D721Med (cell line): ENCODE measurements at places on chromosomes 4 and X.

DNA sequence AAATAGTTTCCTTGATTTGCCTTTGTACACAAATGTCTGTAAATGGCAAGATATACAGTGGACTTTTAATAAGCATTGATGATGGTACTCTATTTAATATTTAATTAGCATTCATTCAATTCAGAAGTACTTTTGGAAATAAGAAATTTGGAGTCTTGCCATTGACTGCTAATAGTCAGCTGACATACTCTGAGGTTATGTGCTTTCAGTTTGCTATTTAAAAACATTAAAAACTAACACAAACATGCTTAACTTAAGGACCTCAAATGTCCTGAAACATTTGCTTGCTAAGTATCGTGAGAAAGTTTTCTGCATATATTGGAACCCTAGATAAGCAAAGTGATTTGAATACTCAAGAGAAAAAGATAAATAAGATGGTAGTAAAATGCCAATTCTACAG lies 64.6 kb downstream of the REELD1 start:
- DNase-seq: no peak

GRCh38 chr4:66728280-66728679 lies 817.0 kb downstream of the CENPC start:
- DNase-seq: no peak

DNA sequence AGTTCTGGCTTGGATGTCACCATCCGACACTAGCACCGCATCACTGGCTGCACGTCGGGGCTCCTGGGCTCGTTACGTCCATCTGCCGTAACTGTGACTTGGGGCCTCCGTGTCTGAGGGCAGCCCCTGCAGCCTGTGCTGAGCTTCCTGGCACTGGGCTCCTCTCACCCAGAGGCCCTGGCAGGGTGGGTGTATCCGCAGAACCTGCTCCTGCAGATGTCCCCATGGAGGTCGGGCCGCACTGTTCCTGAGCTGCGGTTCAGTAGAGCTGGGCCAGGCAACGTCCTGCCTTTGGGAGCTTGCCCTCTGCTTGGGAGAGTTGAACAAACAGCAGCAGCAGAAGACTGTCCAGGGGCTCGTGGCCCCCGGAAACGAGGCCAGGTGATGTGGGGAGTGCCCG lies 71.4 kb downstream of the RGS12 start:
- no peak for DNase-seq

DNA sequence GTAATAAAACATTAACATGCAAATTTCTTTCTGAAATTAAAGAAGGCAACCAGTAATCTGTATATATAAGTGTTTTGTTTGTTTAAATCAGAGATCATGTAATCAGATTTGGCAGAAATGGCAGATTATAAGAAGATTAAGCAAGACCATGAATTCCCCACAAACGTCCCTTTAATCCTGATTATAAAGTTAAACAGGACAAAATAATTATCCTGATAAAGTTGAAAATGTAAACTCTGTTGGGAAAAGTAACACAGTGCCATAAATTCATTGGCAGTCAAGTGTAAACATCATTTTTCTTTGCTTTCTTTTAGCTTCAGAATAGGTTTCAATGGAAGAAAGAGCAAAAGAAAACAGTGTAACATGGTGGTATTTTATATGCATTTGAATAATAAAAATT lies 256.3 kb downstream of the KCNIP4 start:
- DNase-seq: no peak

DNA sequence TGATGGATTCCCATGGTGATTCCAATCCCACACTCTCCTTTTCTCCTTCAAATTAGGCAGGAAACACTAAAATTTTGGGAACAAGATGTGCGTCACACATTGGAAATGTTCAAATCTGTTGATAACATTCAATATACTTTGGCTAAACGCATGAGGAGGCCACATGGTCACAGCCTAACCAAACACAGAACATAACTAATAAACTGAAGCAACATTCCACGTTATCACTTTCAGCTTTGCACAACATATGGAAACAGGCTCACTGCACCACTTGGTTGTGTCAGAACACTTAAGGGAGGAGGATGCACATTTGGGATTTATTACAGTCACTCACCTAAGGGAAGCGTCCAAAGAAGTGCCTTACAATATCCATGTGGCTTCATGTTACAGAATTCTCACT lies 4.7 kb downstream of the SH3RF1 start:
- DNase-seq: no peak

DNA sequence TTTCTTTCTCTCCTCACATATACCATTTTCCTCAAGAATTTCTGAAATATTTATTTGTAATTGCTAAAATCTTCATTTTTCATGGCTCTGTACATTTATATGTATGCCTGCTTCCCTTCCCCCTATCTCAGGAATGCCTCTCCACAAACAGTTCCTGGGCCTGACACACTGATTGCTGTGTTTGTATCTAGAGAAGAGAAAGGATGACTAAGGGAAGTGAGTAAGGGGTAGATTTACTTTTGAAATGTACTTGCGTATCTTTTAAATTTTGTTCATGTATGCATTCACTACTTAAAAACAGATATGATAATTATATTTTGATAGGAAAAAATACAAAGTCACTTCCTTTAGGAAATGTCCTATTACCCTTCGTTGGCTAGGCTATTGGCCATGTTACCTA lies 790.8 kb downstream of the PCDH18 start:
- DNase-seq: no peak

- no peak for DNase-seq
These were observed 25.8 kb downstream of the SLC7A11 start for GRCh38 chr4:138216272-138216867.

DNA sequence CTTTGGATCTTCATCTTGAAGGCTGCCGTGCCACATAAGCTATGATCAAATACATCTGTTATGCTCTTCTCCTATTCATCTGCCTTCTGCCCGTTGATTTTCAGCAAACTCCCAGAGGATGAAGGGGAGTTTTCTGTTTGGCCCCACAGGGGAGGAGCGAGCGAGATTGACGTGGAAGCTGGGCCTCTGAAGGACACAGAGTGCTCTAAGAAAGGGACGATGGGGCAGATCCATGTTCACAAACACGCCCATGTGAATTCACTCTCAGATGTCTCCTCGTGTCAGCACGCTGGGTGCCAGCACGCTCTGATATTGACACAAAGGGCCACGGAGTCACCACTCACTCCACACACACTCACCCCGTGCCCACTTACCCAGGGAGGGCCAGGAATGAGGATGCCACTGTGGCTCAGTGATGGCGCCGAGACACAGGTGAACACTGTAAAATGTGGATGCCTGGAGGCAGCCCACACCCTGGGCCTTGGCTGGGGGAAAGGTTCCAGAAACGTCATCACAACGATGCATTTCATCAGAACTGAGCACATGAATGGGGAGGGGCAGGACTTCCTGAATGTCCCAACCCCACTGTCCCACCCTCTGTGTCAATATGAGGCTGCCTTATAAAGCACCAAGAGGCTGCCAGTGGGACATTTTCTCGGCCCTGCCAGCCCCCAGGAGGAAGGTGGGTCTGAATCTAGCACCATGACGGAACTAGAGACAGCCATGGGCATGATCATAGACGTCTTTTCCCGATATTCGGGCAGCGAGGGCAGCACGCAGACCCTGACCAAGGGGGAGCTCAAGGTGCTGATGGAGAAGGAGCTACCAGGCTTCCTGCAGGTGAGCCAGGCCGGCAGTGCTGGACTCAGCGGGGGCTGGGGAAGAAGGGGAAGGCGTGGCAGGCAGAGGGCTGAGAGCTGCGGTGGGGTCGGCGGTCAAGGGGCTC lies at the start of gene S100P:
S100P (plus strand) TSS at position 648 of the 946 bp plus-strand sequence; CDS start at position 703, 55 bp downstream.
- no peak for DNase-seq

GRCh38 chrX:38183596-38183995 lies 37.1 kb downstream of the SRPX start:
- no peak for DNase-seq

GRCh38 chr4:25951390-25951952 lies 37.5 kb downstream of the SMIM20 start:
- DNase-seq: no peak

- no peak for DNase-seq
These were observed 494.5 kb downstream of the CFAP47 start for GRCh38 chrX:36414056-36414455.

DNA sequence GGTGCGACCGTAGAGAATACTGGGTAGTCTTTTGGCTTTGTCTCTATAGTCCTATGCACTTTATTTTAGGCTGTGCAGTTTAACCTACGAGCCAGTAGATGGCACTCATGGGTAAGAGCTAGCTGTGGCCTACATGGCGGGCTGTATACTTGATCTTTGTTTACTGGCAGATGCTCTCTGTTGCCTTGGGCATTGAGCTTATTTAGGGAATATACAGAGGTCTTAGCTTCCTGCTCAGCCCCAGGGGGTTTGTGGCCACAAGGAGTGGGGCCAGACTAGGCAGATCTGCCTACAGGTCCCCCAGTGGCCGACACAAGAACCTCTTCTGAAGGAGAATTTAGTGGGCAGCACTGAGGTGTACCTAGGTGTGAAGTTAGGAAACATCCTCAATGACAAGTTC lies 227.6 kb upstream of the HDX start:
- no peak for DNase-seq

DNA sequence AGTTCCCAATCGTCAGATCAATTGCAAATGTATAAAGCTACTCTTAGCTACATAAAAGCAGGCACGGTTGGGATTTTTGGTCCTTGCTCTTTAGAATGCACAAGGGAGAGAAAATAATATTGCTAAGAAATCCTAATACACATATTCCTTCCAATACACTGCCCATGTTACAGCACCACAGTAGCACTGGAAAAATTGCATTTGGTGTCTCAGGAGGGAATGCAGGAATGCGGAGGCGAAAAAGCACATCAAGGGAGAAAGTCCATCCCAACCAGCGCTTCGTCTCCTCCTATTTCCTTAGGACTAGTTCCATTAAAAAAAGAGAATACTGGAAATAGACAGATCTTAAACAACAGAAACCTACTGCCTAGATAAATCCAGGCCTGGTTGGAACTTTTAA lies 23.9 kb downstream of the ADGRA3 start:
- no peak for DNase-seq

DNA sequence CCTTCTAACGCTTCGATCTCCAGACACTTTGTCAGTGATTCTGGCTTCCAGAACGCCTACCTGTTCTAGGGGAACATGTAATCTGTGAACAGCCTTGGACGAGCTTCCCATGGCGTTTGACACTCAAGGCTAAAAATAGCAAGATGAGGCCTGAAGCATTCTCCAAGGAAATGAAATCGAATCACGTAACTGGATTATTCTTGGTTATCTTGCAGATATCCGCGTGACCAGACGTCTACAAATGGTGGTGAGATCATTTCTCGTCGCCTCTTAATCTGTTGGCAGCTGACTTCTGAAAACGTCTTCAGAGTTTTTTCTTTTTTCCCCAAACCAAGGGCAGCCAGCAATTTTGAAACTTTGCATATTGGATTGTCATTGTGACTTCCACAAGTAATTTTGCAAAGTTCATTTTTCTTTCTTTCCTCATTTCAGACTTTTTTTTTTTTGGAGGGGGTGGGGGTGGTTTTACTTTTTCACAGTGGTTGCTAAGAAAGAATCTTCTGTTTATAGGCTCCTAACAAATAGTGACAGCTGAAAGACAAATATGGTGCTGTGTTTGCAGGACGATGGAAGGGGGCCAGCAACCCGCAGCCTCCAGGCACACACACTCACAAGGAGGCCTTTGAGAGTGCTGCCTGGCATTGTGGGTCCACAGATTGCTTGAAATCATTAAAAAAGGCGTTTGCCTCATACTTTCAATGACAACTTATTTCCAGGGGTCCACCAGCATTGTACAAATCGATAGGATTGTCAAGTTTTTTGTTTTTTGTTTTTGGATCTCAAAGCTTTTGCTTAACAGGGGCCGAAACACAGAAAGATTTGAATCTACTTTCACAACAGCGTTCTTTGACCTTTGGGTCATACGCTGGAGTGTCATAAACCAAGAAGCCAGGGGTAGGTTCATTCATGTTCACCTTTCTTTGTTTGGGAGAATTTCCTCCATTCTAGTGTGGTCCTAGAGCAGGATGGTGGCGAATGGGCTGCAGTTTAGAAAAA lies 32.4 kb upstream of the PDLIM3 start:
- DNase-seq: no peak

DNA sequence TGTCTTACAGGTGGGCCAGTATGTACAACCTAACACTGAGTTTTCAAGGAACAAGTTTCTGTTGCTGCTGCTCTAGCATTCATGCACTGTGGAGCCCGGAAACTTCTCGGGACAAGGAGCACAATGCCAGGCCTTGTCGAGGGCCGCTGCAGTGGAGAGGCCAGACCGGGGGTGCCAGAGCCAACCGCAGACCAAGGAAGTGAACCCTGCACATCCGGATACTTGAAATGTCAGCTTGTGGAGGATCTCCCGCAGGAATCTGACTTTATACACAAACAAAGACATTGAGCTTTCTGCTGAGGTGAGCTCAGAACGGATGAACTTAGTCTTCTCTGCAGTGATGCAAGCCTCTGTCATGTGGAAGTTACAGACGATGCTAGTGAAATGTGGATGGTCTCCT lies 99.5 kb downstream of the ZNF827 start:
- DNase-seq: no peak

- no peak for DNase-seq
These were observed 1324.2 kb downstream of the TECRL start for GRCh38 chr4:63085091-63085490.

- no peak for DNase-seq
These were observed 204.1 kb upstream of the FAM47C start for GRCh38 chrX:36804066-36804465.

GRCh38 chr4:20251796-20252655 lies at the start of gene SLIT2:
SLIT2 (plus strand) TSS chr4:20251905; CDS start chr4:20253816, 1,911 bp downstream.
- peak; percentile 84 for DNase-seq

GRCh38 chr4:172584816-172585215 lies 583.8 kb upstream of the GALNT7 start:
- DNase-seq: no peak

- DNase-seq: no peak
These were observed 43.8 kb upstream of the WDR1 start for GRCh38 chr4:10160281-10160856.

DNA sequence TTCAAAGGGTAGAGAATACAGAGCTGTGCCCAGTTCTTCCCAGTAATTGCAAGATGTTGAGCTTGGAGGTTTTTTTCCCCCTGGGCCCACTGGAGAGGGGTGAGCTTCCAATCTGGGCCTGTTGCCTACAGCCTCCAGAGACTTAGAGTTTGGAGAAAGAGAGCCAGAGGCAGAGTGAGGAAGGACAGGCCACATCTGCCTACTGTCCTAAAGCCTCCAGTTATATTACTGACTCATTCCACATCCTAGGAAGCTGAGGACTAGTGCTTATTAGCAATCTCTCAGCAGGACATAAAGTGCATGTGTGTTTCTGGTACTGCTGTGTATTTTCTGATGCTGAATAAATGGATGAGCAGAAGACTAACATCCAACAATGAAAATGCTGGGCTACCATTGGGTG lies 181.0 kb upstream of the MAMLD1 start:
- no peak for DNase-seq

DNA sequence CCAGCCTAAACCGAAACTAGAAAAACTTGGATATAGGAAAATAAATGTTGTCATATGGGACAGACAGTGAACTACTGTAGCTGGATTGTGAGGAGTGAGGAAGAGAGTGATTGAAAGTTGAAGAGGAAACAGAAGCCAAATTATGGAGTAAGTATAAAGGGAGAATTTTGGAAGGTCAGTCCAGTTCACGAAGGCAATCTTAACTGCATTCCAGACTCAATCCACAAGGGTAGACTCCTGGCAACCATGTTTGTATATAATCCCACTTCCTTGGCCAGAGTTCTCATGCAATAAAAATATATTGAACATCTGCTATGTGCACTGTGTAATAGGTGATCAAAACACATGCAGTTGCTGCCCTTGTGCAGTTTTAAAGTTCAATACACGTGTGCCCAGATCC lies 58.6 kb upstream of the CAMK2D start:
- DNase-seq: no peak

- no peak for DNase-seq
These were observed 22.2 kb downstream of the XG start for GRCh38 chrX:2774057-2774456.

- no peak for DNase-seq
These were observed 19.5 kb downstream of the RELL1 start for GRCh38 chr4:37666625-37667071.

GRCh38 chr4:20735931-20736330 lies 35.7 kb downstream of the PACRGL start:
- no peak for DNase-seq
